A549 treated with CORT108297 at 1 μM for 4 hours (cell line): ENCODE measurements at places on chromosomes 11 and 22. TPM values are rescaled to one million over a fixed set of nuclear protein-coding genes. Genes with fewer than 3 reads are reported as not detected.

AMPD3 gene
- total RNA-seq: 7.0 to 10.2 TPM (median 7.7 TPM) in 5 replicates

IFITM1 gene
- 0.22 to 0.64 TPM (median 0.39 TPM) in 5 replicates for total RNA-seq

MYEOV gene
- 98.5 to 119 TPM (median 112 TPM) in 5 replicates for total RNA-seq

DEUP1 gene
- not detected in 5 replicates for total RNA-seq

TIMP3 gene
- total RNA-seq: 1.5 to 2.7 TPM (median 1.9 TPM) in 5 replicates
